H9 (cell line): ENCODE measurements at places on chromosomes 12 and 14. TPM values are rescaled to one million over a fixed set of nuclear protein-coding genes. Genes with fewer than 3 reads are reported as not detected.

Gene RIPK3
- total RNA-seq, result 0.35 TPM in 1 of 2 replicates, not detected in the other

DNA sequence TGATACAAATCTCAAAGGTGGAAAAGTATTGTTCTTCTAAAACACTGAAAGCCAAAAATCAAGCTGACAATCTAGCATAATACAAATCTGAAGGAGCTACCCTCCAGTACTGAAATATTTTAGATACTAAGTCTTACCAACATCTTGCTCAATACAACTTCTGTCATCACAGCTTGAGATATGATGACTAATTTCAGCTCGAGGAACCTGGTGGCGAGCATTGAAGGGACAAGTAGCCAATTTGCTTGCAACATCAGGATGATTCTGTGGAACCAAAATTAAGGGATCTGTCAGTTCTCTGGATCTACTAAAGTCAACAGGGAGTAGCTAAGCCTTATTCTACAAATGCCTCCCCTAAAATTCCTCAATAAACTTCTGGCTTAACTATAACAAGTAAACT is 10.4 kb downstream of the GTSF1 start:
- DNase-seq, result no peak

DNA sequence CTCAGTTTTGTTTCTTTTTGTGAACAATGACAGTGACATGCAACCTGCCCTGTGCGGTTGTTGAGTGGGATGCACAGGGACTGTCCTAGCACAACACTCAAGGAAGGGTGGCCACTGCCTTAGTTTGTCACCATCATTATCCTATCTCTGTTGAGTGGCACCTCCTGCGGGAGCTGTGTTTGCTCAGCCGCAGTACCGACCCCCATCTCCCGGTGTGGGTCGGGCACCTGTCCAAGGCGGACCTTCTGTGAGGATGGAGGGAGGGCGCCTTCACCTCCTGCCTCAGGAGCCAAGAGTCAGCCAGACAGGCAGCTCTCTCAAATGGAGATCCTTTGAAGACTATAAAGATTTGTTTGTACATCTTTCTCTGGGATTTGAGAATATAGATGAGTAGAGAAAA is 142.1 kb downstream of the TSPAN9 start:
- DNase-seq, result no peak

GRCh38 chr12:116595186-116595585 is 36.0 kb downstream of the MAP1LC3B2 start:
- DNase-seq, result no peak

- no peak for DNase-seq
Observed at GRCh38 chr12:6352193-6353173, 10.6 kb upstream of the TNFRSF1A start.

Gene SLCO1C1
- total RNA-seq, result not detected in 2 replicates

GRCh38 chr14:97524589-97525319 is 727.6 kb downstream of the VRK1 start:
- DNase-seq, result no peak

Gene SETD3
- 53.7 and 56.7 TPM in 2 replicates for total RNA-seq

DNA sequence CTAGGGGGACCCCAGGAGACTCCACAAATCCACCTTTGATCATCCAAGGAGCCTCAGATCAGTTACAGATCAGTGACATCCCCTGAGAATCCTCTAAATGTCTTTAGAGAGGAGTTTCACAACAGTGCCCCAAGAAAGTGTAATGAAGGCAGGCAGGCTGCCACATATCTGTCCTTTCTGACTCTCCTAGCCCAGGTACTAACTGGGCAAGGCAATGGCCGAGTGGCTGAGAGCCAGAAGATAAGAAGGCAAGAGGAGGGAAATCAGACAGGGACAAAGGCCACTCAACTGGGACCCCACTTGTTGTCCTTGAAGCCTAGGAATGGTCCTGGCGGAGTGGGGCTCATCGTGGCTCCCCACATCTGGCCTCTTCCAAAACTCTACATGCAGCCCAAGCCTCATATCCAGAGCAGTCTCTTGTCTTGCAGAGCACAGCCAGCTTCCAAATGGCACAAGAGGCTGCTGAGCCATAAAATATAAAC is 11.6 kb downstream of the ACTN1 start:
- no peak for DNase-seq

Gene MEG3
- 0.52 TPM in 1 of 2 replicates, not detected in the other for total RNA-seq

DNA sequence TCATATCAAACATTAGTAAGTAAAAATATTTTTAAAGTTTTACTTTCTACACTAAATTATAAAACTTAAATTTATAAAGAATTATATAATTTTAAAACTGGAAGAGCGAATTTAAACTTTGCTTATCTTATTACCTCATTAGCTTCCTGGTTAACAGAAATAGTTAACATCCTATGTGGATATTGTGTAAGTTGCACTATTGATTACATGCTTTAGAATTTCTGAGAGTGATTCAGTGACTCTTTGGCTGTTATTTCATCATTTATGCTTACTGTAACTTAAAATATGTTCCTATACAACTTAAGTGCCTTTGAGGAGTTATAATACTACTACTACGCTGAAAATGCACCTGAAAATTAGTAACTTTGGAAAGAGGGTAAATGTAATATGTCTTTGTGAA is 101.4 kb downstream of the FOXA1 start:
- no peak for DNase-seq

Gene CLEC2B
- total RNA-seq, result not detected in 2 replicates

Gene SLCO1A2
- 10.3 and 10.6 TPM in 2 replicates for total RNA-seq

DNA sequence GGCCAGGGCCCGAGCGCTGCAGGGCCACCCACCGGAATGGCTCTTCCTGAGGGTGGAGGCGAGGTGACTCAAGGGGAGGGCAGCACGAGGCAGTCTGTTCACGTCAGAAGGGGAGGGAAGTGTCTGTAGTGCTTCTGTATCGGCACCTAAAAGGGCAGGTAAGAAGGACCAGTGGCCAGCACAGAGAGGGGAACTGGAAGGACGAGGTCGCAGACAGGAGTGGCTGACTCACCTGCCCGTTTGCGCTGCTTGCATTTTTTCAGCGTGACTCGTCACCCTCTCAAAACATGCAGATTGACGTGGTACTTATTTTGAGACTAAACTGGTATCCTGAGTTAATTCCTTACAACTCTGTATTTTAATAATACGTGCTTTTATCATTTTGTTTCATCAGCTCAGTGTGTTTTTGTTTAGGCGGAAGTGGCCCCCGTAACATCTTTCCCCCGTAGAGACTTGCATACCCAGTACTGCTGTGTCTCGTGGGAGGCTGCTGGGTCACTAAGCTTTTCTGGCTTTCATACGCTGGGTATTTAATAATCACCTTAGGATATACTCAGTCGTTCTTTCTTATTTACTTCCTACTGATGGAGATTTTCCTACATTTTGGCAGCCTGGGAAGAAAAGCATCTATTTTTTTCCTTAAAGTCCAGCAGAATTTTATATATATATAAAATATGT is 26.4 kb downstream of the SFSWAP start:
- DNase-seq, result peak; percentile 78

GRCh38 chr12:94305130-94305957 is 154.3 kb downstream of the CEP83 start:
- DNase-seq, result peak; percentile 29

Gene KRT82
- total RNA-seq, result not detected in 2 replicates

- DNase-seq, result peak; percentile 30
Observed at GRCh38 chr14:100286484-100287191, 19.6 kb downstream of the SLC25A29 start.

DNA sequence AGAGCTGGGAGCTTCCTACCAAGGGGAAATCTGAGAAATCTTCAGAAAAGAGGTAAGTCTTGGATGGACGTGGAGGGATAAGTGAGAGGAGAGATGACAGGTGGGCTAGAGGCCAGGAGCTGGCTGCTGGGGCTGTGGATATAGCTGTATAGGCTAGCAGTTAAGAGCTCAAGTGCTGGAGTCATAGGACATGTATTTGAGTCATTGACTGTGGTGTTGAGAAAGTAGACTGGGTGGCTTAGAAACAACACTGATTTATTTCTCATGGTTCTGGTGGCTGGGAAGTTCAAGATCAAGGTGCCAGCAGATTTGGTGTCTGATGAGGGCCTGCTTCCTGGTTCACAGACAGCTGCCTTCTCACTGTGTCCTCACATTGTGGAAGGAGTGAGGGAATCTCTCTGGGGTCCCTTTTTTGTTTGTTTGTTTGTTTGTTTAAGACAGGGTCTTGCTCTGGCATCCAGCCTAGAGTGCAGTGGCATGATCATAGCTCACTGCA is 151.1 kb upstream of the FUT8 start:
- DNase-seq, result no peak

GRCh38 chr14:94617988-94618822 is 6.0 kb downstream of the SERPINA3 start:
- DNase-seq, result no peak

DNA sequence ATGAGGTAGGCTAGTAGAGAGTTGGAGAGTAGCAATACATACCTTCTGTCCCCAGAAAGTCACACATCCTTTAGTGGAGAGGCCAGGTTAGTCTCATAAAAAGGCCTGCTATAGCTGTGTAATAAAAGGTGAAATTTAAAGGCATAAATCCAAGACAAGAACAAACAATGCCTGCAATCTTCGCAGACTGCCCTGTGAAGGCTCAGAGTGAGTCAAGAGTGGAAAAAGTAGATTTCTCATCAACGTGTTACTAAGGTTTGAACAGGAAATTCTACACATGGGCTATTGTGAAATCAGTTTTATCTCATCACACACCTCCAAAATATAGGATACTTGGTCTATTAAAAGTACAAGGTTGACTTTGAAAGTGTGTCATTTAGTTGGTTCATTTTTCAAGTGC is at the start of gene KLRC1:
KLRC1 (minus strand) TSS at position 222 of the 400 bp plus-strand sequence. CDS start 2,221 bp downstream, outside the sequence.
- DNase-seq, result no peak

Gene NOPCHAP1
- total RNA-seq, result 49.3 and 54.1 TPM in 2 replicates

DNA sequence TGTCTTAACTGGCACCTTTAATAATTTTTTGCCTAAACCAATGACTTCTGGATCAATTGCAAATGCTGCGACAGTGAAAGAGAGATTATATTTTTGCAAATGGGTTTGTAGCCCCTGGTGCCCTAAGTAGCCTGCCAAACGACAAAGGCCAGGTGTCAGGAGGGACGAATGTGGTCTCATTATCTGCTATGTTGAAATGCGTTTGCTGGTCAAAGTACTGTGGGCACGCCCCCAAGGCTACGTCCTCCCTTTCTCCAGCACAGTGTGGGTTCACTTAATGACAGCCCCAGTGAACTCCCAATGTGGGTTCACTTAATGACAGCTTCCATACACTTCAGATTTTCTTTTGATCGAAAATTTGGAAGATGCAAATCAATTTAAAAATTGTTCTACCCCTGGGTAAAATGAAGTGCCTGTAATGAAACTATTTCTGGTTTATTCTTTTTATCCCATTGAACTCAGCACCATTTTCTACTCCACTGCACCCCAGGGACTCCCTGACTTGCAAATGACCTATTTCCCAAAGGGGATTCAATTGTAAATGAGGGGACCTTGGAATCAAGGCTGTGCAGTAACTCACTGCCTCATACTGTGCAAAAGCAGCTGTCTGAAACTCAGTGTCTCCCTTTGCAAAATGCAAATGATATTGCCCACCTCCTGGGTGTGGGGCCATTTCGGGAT is 1.4 kb downstream of the SERPINA11 start:
- DNase-seq, result peak; percentile 55

- DNase-seq, result no peak
Observed at GRCh38 chr12:95784915-95785314, 5.6 kb downstream of the NTN4 start.

Gene OR4E2
- not detected in 2 replicates for total RNA-seq

Gene ARHGDIB
- 0.29 and 0.44 TPM in 2 replicates for total RNA-seq

Gene PKP2
- total RNA-seq, result 18.2 and 18.4 TPM in 2 replicates

DNA sequence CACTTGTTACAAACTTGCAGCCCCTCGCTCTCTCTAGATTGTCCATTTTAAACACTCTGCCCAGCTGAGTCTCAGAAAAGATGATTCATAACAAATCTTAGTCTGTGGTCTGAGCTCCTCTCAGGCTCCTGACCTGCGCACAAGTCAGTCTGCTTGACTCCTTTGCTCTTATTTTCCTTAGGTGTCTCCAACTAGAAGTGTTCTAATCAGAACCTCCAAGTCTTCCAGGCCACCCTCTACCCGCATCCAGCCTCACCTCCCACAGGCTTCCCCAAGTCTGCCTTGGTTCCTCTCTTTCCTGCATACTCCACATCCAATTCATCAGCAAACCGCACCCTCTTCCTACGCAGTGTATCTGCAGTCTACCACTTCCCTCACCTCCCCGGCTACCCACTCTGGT is 42.4 kb upstream of the BDKRB2 start:
- DNase-seq, result peak; percentile 3

- no peak for DNase-seq
Observed at GRCh38 chr14:72783741-72784140, 110.2 kb downstream of the DPF3 start.

GRCh38 chr12:132219323-132219722 is 75.1 kb downstream of the NOC4L start:
- DNase-seq, result no peak

GRCh38 chr14:101903111-101903561 is 61.2 kb upstream of the DYNC1H1 start:
- DNase-seq, result no peak

DNA sequence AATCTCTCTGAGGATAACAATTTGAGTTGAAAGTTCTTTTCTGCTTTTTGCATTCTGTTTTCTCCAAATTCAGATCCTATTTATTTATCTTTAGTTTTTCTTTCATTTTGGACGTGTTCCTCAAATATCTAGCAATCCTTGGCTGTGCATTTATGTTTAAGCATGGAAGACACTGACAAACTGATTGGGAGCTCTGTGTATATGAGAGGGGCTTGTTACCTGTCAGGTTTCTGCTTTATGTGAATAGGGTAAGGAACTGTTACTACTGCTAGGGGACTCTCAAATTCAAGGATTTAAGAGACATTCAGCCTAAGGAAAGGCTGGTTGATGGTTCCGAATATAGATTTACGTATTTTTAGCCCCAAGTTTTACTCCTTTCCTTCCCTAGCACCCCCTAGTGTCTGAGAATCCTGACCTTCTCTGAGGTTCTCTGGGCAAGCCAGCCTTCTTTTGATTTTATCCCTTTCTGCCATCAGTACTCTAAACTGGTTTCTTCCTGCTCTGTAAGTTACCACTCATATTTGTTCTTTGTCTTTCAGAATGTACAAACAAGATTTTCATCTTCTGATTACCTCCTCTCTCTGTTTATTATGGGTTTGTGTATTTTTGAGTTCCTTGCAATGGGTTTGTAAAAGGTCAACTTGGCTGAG is 30.5 kb downstream of the YLPM1 start:
- no peak for DNase-seq

Gene RBP5
- total RNA-seq, result 2.1 and 2.7 TPM in 2 replicates

Gene ASCL1
- total RNA-seq, result 0.20 TPM in 1 of 2 replicates, not detected in the other

DNA sequence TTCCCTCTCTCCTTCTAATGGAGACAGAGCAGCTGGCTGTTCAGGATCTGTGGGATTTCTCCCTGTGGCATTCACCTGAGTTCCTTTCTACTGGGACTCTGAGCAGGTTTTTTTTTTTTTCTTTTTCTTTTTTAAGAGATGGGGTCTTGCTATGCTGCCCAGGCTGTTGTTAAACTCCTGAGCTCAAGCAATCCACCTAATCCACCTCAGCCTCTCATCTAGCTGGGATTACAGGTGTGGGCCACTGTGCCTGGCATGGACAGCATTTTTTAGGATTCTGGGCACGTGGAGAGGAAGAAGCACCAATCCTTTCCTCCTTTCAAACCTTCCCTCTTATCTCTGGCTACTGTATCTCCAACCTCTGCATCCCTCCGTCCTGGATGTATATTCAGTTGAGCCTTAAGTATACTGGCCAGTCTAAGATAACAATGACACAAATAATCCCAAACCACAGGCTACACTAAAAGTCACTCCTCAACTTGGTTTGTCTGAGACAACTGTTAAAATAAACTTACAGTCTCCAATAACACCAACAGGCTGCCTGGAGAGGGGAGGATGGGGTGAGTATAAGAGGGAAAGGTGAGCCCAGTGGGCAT is 16.4 kb upstream of the CELA1 start:
- DNase-seq, result no peak

Gene KLRD1
- not detected in 2 replicates for total RNA-seq

GRCh38 chr12:116832353-116832752 is 48.9 kb downstream of the HRK start:
- no peak for DNase-seq
